T-helper 2 cell treated with Interferon-gamma antibody and Interleukin-4, amounts not matched to agents 5 μg/mL and 100 μg/mL, for 36 hours (primary cell): ENCODE measurements at places on chromosomes 1 and 21.

DNA sequence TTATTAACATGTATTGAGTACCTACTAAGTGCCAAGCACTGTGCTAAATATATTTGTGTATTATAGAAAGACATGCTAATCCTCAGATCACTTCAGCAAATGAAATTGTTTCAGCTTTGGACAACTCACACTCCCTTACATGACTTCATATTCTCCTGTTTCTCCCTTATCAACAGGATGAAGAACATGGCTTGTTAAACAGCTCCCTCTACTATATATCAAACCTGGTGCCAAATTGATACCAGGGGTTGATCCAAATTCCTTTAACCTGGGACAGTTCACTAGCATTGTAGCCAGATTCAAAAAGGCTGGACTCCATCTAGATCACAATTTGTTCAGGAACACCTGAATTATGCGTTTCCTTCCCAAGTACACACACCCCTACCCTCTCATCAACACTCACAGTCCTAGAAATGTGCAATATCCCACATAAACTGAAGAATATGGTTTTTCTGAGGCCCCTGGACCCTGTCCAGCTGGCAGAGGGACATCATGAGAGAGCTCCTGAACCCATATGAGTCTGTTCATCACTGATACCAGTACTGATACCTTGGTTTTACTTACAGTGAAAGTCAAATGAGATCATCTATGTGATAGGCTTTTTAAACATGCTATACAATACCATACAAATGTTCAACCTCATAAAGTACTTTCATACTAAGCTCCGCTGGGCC, 47.0 kb upstream of the PALMD start:
- no peaks in the 10 kb centered on the region for H3K4me1 ChIP-seq
- H3K27ac ChIP-seq, result no peak overlapping the region
- no peak overlapping the region for H3K4me3 ChIP-seq
- DNase-seq, result no peak
- no peaks in the 10 kb centered on the region for H3K36me3 ChIP-seq

DNA sequence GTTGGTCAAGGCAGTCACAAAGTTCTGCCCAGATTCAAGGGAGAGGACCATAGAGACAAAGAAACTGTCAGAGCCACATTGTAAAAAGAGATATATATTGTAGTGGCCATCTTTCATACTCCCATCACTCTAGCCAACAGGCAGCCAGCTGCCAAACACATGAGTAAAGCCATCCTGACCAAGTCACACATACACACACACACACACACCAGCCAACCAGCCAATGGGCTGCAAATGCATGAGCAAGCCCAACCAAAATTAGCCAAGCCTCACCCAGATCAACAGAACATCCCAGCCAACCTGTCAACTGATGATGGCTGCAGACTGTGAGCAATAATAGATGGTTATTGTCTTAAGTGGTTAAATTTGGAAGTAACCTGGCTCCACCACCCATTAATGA, 120.7 kb downstream of the SEC16B start:
- no peaks in the 10 kb centered on the region for H3K27me3 ChIP-seq
- no peak overlapping the region for H3K27ac ChIP-seq
- H3K4me3 ChIP-seq, result no peak overlapping the region

DNA sequence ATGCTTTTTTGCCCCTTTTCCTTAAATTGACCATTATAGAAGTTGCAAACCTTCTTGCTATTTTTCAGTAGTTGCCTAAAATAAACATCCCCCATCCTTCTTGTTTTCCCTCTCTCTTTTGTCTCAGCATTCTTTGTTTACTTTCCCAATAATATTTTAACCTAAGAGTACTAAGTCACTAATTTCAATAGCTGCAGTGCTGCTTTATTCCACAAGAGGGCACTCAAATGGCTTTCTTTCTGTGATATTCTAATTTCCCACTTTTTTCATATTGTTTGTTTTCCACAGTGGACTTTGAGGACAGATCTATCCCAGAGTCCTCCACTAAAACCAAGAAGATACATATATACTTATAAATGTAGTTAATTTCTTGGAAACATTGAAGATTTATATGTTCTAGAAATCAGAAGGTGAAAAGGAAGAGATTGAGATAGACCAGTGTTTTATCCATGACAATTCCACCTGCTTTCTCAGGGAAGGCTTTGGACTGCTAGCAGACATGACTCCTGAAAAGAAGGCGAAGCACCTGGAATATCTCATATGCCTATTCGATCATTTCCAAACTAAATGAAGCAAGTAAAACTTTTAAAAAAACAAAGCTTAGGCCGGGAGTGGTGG, 104.8 kb upstream of the GRIK1 start:
- no peak for DNase-seq
- H3K4me1 ChIP-seq, result no peaks in the 10 kb centered on the region
- no peaks in the 10 kb centered on the region for H3K36me3 ChIP-seq
- H3K4me3 ChIP-seq, result no peak overlapping the region
- no peak overlapping the region for H3K27ac ChIP-seq
- H3K27me3 ChIP-seq, result no peaks in the 10 kb centered on the region

DNA sequence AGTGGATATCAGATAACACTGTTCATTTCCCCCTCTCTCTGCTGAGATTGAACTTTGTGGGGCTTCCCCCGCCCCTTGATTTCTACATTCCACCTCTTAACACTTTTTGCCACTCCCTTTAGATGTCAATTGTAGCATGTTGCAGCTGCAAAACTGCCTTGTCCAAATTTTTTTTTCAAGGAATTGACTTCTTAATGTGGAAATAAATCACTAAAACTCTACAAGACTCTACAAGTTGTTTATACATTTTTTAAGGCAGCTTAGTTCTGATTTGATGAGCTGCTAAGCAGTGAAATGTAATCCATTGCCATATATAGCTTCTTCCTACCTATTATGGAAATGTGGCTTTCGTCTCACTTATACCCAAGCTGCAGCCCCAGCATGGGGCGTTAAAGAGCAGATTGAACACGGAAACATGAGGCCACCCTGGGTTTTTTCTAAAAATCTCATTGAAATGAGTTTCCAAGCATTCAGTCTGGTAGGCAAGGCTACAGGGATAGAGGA, 132.2 kb downstream of the SYT2 start:
- H3K27me3 ChIP-seq, result no peaks in the 10 kb centered on the region
- H3K4me1 ChIP-seq, result no peaks in the 10 kb centered on the region
- H3K27ac ChIP-seq, result no peak overlapping the region
- DNase-seq, result no peak

- H3K27me3 ChIP-seq, result peaks cover 10% of the 10 kb centered on the region
- H3K27ac ChIP-seq, result no peak overlapping the region
- no peak overlapping the region for H3K4me3 ChIP-seq
- H3K4me1 ChIP-seq, result peaks cover 14% of the 10 kb centered on the region
- peaks cover 10% of the 10 kb centered on the region for H3K36me3 ChIP-seq
- no peak for DNase-seq
Observed at GRCh38 chr1:25106976-25107642, 125.2 kb downstream of the SYF2 start.

- peaks cover 5% of the 10 kb centered on the region for H3K27me3 ChIP-seq
- H3K4me1 ChIP-seq, result peaks cover 30% of the 10 kb centered on the region
- peak within 1 kb of the TSS; percentile 100 for H3K27ac ChIP-seq
- peaks cover 21% of the 10 kb centered on the region for H3K36me3 ChIP-seq
- DNase-seq, result peak; percentile 99
Observed at GRCh38 chr21:14382835-14383595, at the start of gene HSPA13. TSS of gene HSPA13 (minus strand) at chr21:14383146. CDS start at chr21:14383119, 27 bp downstream.

DNA sequence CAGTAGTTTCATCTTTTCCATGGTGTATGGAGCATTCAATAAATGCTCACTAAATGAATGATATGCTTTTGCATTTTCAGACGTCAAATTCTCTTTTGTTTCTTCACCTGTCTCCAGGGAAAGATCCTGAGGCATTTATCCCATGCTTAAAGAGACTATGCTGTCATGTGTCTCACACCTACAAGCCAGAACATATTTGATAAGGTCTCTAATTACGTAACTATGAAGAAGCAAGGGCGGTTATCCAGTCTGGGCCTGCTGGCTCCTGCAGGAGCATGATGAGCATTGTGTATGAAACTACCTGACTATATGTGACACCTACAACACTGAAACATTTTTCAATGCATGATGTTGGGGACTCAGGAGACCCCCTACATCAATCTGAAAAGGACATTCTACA, 51.8 kb downstream of the FBXO42 start:
- no peak overlapping the region for H3K4me3 ChIP-seq
- peaks cover 29% of the 10 kb centered on the region for H3K36me3 ChIP-seq

- no peak overlapping the region for H3K27ac ChIP-seq
- no peaks in the 10 kb centered on the region for H3K4me1 ChIP-seq
- peaks cover 2% of the 10 kb centered on the region for H3K27me3 ChIP-seq
- DNase-seq, result no peak
Observed at GRCh38 chr21:43631411-43632107, 27.7 kb downstream of the HSF2BP start.

DNA sequence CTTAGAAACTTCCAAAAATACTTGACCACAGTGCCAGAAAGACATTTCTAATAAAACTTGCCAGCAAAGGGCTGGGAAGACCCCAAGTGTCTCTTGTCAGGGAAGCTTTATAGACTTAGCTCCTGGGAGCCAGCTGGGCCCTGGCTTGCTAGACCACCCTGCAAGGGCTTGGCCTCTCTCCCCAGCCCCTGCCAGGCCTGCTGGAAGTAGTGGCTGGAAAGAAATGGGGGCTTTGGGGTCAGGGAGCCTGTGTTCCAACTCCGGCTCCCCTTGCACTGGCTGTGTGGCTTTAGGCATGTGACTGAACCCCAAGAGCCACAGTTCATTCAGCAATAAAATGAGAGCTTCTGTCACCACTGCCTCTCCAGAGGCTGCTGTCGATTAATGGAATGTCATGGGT, 31.1 kb downstream of the H3-3A start:
- no peak for DNase-seq
- H3K27ac ChIP-seq, result no peak overlapping the region
- H3K4me3 ChIP-seq, result no peak overlapping the region
- peaks cover 25% of the 10 kb centered on the region for H3K27me3 ChIP-seq
- H3K4me1 ChIP-seq, result no peaks in the 10 kb centered on the region

DNA sequence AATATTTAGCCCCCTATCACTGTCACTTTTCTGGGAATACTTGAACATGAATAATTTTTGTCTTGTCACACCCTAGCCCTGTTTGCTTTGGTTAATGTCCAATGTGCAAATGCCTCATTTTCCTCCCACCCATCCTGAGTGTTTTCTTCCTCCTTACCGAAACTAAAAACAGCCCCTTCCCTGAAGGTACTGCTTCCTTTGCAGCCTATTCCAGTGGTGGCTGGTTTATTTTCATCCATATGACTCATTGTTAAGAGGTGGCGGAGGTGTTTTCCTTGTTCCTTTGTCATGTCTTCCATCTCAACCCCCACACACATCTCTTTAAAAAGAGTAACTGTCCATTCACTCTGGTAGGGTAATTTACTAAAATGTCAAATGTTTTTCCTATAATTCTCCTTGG, 40.4 kb downstream of the CD55 start:
- no peak overlapping the region for H3K4me3 ChIP-seq
- no peaks in the 10 kb centered on the region for H3K27me3 ChIP-seq
- DNase-seq, result no peak

DNA sequence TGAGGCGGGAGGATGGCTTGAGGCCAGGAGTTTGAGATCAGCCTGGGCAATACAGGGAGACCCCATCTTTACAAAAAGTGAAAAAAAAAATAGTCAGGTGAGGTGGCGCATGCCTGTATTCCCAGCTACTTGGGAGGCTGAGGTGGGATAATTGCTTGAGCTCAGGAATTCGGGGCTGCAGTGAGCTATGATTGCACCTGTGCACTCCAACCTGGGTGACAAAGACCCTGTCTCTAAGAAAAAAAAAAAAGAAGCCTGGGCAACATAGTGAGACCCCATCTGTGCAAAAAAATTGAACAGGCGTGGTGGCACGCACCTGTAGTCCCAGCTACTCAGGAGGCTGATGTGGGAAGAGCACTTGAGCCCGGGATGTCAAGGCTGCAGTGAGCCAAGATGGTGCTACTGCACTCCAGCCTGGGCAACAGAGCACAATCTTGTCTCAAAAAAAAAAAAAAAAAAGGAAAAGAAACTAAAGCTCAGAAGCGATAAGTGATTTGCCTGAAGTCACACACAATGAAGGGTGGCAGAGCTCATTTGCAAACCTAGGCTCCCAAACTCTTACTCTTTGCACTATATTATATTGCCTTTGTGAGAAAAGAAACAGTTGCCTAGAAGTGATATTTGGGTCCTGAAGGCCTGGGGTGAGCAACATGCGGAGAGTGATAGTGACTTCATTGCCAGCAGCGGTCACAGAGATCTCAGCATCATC, 2.0 kb downstream of the CCDC24 start:
- no peaks in the 10 kb centered on the region for H3K27me3 ChIP-seq
- H3K4me3 ChIP-seq, result no peak overlapping the region
- H3K4me1 ChIP-seq, result peaks cover 16% of the 10 kb centered on the region

DNA sequence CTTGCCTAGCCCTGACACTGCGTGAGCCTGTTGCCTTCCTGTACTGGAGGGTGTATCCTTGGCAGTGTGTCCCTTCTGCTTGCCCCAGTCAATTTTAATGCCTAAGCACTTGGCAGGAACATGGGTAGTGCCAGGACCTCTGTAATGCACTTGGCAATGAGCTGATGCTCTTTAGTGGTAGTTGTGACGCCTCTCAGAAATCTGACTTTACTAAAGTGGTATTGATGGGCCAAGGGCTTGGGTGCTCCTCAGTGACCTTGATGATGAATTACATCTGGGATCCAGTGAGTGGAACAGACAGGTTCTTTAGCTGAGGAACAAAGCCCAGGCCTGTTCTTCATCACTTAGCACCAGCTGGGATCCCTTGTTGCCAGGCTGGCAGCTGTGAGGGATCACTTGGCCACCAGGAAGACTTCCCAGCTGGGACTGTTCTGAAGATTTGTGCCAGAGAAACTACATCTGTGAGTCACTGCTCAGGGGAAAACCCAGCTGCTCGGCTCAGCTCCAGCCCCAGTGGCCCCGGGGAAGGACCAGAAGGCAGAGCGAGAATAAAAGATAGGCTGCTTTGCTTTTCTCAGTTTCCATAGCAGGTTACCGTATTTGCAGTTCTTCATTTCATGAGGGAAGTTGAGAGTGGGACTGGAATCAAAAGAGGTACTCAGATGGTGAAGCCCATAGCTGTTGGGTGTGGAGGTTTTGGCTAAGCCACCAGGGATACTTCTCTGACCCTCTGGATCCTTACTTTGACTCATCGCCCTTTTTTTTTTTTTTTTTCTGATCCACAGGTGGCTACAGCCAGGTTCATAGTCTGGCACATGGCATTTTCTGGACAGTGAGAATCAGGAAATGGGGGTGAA, 28.5 kb upstream of the KCNA2 start:
- peak; percentile 83 for DNase-seq
- peaks cover 65% of the 10 kb centered on the region for H3K4me1 ChIP-seq
- H3K4me3 ChIP-seq, result peak overlapping the region; percentile 72
- peaks cover 8% of the 10 kb centered on the region for H3K36me3 ChIP-seq
- H3K27me3 ChIP-seq, result no peaks in the 10 kb centered on the region
